Epithelial cell of alveolus of lung (primary cell): ENCODE measurements at places on chromosomes 6 and 20. TPM values are rescaled to one million over a fixed set of nuclear protein-coding genes. Genes with fewer than 3 reads are reported as not detected.

The LIN28B gene
- not detected in 2 replicates for total RNA-seq

The CRISP3 gene
- total RNA-seq, result not detected in 2 replicates

The GPR31 gene
- total RNA-seq, result not detected in 2 replicates

The GID8 gene
- 21.1 and 23.7 TPM in 2 replicates for total RNA-seq

The RBM24 gene
- total RNA-seq, result 5.6 and 6.1 TPM in 2 replicates
